Stimulated activated CD8-positive, alpha-beta memory T cell treated with anti-CD3 and anti-CD28 coated beads, Interleukin-4, amount 100 ng/mL, for 4 hours (primary cell): ENCODE measurements at places on chromosomes 6 and 20.

- no peak for DNase-seq
Observed at GRCh38 chr20:39039261-39039660, 77.1 kb downstream of the DHX35 start.

- DNase-seq: no peak
Observed at GRCh38 chr6:148427333-148427732, 84.7 kb downstream of the SASH1 start.

- DNase-seq: no peak
Observed at GRCh38 chr20:48210111-48211027, 425.1 kb upstream of the SULF2 start.

DNA sequence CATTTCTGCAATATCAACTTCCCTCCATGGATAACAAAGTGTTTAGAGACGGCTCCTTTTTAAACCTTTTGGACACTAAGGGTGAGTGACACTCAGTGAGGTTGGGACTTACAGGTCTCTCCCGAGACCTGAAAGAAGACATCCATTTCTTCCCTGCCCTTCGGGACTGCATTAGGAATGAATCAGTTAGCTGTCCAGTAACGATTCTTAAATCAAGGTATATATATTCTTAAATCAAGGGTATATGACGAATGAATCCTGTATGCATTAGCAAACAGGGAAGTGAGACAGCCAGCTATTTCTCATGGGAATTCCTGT is 52.9 kb downstream of the EDN1 start:
- DNase-seq: no peak

DNA sequence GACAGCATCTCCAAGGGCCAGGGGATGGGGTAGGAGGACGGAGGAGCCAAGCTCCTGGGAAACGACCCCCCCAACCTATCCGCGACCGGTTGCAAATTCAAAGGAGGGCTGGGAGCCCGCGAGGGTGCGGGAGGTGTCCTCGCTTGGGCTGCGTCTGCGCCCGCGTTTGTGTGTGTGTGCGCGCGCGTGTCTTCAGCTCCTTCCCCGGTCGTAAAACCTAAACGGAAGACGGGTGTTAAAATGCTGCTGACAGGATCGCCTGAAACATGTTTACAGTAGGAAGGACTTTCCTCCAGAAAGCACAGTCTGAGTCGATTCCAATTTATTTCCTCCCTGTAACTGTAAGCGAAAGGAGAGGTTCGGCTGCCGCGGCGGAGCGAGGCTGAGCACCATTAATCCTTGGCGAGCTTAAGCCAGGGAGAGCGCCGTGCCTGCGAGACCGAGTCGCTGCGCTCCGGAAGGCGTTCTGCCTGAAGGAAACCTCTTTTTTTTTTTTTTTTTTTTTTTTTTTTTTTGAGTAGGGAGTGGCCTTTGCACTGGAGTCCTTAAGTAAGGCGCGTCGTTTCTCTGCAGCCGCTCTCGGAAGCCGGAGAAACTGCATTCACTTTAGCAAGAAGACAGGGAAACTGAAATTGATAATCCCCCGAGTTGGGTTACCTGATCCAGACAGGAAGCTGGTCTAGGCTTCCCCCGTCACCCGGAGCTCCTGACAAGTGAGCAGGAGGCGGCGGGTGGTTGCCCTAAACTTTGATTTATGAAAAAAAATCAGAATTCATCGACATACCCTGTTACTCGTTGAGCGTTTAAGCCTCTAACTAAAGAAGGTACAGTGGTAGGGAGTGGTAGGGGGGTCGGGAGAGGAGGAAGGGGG is 4.8 kb upstream of the SOX4 start:
- no peak for DNase-seq

GRCh38 chr20:24656391-24656790 is 187.0 kb downstream of the SYNDIG1 start:
- DNase-seq: no peak

GRCh38 chr20:20655883-20656282 is 56.6 kb downstream of the RALGAPA2 start:
- no peak for DNase-seq

- no peak for DNase-seq
Observed at GRCh38 chr20:14644306-14645097, 307.1 kb upstream of the FLRT3 start.

GRCh38 chr6:123526128-123526527 is 110.6 kb downstream of the TRDN start:
- DNase-seq: no peak

DNA sequence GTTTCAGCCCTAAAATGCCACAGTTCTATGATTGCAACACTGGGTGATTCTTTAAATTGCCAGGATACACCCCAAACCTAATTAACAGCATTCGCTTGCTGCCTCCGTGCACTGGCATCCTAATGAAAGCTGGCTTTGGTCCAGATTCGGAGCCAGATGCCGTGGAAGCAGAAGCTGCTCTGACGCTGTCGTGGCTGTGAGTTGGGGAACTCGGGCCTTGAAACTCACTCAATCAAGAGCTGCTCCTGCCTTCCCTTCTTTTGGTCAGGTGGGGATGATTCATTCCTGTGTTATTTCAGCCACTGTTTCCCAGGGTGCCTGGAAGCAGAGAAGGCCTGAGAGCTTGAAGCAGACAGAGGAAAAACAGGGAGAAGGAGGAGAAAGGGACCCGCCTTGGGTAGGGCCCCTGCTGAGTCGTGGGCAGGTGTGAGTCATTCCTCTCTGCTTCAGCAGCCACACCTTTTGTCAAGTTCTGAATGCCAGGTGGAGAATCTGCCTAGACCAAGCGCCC is 36.2 kb upstream of the DSP start:
- no peak for DNase-seq

DNA sequence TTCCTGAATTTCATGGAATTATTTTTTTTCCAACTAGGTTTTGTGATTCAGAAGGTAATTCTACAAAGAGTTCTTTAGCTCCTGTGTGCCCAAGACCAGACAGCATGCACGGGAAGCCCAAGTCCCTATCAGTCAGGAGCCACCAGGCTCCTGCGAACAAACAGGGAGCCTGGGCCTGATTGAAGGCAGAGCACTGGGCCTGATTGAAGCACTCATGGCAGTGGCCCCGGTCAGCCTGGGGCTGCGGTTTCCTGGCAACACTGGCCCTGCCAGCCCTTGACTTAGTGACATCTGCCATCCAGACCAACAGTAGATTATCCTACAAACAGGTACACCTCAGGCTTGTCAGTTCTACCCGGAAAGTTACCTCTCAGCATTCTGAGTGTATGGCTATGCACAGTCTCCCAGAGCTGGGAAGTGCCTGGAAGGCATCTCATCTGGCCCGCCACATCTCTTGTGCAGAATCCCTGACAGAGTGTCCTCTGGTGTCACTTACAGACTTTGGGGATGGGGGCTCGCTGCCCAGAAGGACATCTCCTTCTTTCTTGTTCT is 133.8 kb downstream of the VEGFA start:
- DNase-seq: no peak

- no peak for DNase-seq
Observed at GRCh38 chr20:60528141-60528540, 569.9 kb downstream of the CDH26 start.

GRCh38 chr6:129184324-129184723 is 301.4 kb downstream of the LAMA2 start:
- DNase-seq: no peak

- DNase-seq: no peak
Observed at GRCh38 chr6:168778201-168778600, 337.2 kb downstream of the SMOC2 start.

GRCh38 chr6:22754061-22754460 is 184.7 kb downstream of the HDGFL1 start:
- no peak for DNase-seq

GRCh38 chr6:92748131-92748530 is 671.2 kb downstream of the EPHA7 start:
- no peak for DNase-seq

DNA sequence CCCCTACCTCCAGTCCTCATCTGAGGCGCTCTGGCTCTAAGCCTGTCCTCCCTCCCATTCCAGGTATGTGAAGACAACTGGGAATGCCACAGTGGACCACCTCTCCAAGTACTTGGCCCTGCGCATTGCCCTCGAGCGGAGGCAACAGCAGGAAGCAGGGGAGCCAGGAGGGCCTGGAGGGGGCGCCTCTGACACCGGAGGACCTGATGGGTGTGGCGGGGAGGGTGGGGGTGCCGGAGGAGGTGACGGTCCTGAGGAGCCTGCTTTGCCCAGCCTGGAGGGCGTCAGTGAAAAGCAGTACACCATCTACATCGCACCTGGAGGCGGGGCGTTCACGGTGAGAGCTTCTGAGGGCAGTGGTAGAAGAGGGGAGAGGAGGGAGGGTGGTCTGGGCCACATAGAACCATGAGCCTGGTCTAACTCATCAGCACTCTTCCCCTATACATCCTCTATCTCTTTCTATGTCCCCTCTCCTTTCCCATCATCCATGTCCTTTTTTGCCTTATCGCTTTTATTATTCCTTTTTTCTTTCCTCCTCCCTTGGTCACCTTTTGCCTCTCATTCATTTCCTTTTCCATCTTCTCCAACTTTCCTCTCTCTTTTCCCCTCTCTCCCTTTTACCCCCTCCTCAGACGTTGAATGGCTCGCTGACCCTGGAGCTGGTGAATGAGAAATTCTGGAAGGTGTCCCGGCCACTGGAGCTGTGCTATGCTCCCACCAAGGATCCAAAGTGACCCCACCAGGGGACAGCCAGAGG is 3.5 kb downstream of the RING1 start:
- DNase-seq: no peak

GRCh38 chr6:290111-290922 is 2.0 kb upstream of the DUSP22 start:
- DNase-seq: no peak

DNA sequence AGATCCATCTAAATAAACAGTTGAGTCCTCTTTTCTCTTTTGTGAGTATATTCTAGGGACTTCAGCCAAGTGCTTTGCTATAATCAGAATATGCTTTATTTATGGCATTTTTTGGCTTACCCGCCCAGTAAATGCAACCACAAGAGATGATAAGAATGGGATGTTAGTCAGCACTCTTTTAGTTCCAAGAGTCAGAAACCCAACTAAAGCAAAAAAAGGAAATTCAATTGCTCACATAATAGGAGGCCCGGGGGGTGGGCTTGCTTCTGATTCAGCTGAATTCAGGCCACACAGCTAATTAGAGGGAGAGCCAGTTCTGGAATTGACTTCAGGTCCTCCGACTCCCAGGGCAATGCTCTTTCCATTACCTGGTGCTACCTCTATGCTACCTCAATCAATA is 250.6 kb downstream of the FARS2 start:
- DNase-seq: no peak

- no peak for DNase-seq
Observed at GRCh38 chr6:57313711-57314471, 3.5 kb upstream of the PRIM2 start.

DNA sequence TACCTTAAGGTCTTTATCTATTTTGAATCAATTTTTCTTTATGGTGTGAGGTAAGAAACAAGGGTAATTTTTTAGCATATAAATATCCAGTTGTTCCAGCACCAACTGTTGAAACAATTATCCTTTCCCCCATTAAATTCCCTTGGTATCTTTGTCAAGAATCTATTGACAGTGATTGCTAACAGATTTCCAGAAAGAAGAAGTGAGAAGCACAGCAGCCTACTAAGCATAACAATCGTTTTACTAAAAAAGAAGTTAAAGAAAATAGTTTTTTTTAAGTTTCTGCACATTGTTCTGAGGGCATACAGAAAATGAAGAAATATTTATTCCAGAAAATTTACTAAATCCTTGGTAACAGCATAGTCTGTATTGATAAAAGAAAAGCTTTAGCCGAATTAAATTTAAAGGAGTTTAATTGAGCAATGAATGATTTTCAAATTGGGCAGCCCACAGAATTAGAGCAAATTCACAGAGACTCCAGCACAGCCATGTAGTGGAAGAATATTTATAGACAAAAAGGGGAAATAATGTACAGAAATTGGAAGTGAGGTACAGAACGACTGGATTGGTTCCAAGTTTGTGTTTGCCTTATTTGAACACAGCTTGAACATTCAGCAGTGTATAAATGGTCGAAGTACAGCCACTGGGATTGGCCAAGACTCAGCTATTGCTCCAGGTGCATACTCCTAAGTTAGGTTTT is 97.9 kb upstream of the UST start:
- DNase-seq: no peak
